ENCODE measurements at places on chromosomes 4 and X. TPM values are rescaled to one million over a fixed set of nuclear protein-coding genes. Genes with fewer than 3 reads are reported as not detected.

The SOWAHD gene
- not detected for total RNA-seq

The CITED1 gene
- 4.7 TPM for total RNA-seq

The ZNF630 gene
- total RNA-seq, result 4.3 TPM

The CAPN6 gene
- total RNA-seq, result 1.4 TPM

The WDR13 gene
- total RNA-seq, result 95.4 TPM

GRCh38 chr4:73743795-73744194 lies 3.4 kb downstream of the CXCL8 start:
- no peak for DNase-seq

DNA sequence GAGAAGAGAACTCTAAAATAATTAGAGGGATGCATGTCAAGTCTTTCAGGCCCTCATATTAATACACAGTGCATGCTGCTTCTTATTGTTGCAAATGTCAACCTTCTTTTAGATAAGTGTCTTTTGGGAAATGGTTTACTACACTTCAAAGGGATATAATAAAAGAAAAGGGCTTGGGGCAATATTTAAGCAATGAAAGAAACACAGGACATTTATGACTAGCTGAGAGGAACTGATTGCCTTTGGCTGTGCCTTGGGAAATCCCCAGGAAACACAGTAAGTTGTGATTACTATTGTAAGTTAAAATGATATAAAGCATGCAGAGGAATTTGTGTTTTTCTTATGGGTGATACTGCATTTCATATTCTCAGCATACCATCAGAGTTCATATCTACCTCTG lies 1036.2 kb upstream of the GRID2 start:
- DNase-seq, result no peak

DNA sequence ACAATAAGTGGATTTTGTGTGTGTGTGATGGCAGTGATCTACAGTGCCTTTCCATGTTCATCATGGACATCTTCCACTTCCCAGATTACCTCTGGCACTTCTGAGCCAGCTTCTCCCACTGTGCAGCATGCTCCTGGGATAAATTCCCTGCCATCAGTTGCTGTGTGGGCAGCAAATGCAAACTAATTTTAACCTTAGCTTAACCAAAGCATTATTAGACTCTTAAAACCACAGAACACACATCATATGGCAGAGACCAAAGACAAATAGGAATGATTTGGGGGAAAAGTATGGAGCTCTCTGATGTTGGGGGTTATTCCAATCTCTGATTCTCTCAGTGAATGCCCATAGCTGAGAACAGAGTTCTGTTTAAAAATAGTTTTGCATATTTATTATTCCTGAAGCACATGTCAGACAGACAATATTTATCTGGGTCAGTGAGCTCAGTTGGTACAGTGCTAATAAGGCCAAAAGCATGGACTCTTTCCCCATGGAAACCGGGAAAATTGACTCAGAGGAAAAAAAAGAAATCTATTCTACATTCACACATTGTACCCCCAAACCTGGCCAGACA lies 567.4 kb downstream of the IQCM start:
- no peak for DNase-seq

- no peak for DNase-seq
Observed at GRCh38 chrX:10750581-10750980, 130.2 kb upstream of the MID1 start.

DNA sequence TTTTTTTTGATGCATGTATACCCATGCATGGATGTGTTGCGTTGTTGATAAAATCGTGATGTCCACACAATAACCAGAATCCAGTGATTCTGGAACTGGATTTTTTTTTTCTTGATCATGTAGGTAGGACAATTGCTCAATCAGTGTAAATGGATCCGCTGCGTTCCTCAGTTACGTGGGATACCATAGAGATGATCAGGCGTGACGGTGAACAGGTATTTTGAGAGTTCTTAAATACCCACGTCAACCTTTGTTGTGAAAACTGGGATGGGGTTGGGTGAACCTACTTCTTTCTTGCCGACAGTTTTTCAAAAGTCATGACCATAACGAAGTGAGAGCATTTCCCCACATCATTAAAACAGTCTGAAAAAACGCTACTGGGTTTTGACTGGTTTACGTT lies 913 bp upstream of the SMIM10L2A start:
- no peak for DNase-seq

DNA sequence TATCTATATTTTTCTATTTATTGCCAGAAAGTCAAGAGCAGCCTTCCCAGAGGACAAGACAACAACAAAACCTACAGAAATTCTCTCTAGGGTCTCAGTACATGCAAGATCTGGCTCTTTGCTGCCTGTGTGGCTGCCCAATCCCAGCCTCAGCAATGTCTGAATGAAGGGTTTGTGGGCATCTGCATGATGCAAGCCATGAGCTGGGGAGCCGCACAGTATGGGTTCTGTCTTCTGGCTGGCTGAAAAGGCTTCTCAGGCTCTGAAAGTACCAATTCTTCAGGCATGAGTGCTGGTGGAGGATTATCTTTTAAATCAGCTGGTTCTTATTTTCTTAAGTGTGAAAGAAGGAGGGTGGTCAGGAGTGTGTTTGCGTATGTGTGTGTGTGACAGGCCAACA lies 104.6 kb downstream of the PDGFRA start:
- no peak for DNase-seq

DNA sequence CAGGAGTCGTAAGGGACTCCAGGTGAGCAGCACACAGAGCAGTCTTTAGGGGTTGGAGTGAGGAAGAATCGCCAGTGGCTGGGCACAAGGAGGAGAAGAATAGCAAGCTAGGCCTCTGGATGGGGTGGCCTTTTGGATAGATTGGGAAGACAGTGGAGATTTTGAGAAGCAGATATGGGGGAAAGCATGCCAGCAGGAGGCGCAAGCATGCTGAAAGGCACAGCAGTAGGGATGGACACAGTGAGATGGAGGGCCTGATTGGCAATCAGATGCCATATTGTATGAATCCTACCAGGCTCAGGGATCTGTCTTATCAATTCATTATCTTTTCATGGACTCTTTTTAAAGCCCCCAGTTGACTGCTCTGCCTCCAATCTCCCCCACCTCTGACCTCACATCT lies 60.4 kb upstream of the MAGEA4 start:
- DNase-seq, result no peak

GRCh38 chr4:30989508-30989907 lies 269.3 kb downstream of the PCDH7 start:
- DNase-seq, result no peak

DNA sequence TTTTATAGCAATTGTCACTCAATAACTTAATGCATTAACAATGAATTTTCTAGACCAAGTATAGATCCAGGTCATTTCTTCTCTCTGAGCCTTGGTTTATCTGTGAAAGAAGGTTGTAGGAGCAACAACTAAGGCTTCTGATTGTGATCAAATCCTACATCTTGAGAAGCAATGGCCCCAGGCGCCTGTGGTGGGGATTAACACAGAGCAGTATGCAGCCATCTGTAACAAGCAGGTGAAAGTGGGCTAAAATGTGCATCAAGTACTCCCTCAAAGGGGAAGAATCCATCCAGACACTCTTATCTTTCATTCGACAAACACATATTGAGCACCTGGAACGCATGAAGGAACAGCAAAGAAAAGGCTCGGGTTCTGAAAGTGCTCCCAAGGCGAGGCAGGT lies 19.1 kb upstream of the SETD7 start:
- DNase-seq, result no peak

GRCh38 chrX:71909956-71910355 lies 689 bp upstream of the NHSL2 start:
- DNase-seq, result no peak

GRCh38 chr4:169253904-169254303 lies 16.9 kb downstream of the SH3RF1 start:
- no peak for DNase-seq

GRCh38 chr4:140266958-140267568 lies 106.4 kb upstream of the SCOC start:
- no peak for DNase-seq

DNA sequence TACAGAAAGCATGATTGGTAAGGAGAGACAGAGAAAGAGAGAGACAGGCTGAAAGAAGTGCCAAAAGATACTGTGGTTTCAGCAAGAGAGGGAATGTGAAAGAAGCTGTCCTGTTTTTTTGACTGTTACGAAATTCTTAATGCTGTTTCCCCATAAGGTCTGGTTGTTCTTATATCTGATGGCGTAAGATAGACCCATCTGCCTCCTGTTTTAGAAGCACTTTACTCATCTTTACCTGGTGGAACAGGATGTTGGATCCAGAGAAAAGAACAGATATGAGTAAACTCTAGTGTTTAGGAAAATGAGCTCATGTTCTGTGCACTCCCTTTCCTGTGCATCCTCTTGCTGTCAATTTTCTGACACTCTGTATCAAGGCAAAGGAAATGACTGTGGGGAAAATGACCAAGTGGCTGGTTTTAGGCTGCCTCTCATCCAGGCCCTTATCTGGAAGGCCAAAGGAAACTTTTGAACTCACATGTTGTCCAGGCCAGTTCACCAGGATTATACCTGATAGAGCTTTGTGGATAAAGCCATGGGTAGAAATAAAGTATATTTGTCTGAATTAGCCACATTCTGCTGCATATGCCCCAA lies 311.7 kb upstream of the HTR2C start:
- DNase-seq, result no peak

- DNase-seq, result no peak
Observed at GRCh38 chr4:17376205-17376604, 135.7 kb downstream of the QDPR start.

- DNase-seq, result no peak
Observed at GRCh38 chr4:10460313-10461047, 3.3 kb upstream of the ZNF518B start.

DNA sequence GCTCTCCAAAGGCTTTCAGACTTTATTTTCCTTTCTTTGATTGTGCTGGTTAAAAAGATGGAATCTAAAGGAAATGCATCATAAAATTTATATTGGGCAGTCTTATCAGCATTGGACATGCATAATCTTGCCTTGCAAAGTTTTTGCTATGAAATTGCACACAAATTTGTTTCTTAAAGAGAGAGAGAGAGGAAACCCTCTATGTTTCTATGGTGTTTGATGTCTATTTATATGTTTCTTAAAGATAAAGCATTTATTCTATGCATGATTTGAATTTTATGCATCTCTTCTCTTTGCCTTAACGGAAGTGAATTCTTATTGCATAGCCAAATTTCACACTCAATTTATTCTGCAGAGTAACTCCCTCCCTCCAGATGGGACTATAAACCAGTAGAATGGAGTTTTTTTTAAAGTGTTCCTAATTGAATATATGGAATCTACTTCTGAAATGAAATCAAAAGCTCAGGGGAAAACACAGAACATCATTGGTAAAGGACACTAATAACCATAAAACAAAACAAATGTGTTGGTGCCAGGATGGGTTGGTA lies 83.5 kb upstream of the PPARGC1A start:
- DNase-seq, result no peak

DNA sequence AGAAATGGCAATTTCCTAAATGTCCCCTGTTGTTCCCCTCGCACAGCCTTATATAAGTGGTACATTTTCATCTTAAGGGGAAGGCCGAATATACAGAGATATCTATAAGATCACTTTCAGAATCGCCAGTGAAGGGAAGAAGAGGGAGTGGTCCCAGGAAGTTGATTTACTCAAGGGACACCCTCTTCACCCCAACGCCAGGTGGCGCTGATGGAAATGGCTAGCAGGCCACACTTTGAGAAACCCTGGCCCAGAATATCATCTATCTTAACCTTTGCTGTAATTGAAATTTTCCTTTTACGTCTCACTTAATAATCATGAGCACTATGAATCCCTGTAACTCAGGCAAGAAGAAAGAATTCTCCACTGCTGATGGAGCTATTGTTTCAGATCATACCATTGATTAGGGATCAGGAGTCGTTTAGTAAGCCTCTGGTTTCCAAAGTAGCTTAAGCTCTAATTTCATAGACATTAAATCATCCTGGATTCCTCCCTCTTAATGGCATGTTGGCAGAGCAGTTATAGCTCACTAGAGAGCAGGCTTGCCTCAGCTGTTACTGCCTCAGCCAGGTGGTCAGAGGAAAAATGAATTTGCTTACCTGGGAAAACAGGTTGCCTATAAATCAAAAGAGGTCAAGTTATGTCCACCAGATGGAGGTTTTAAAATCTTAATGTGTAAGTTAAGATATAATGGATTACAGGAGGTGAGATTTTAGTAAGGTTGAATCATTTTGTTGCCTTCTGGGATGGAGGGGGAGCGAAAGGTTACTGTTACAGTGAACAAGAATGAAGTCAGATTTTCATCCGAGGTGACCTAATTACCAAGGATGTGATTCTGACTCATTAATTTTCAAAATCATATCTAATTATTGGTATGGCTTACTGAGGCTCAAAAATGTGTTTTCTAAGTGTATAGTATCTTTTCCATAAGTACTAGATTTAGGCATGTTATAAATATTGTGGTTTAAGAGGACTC lies 941.2 kb upstream of the TENM3 start:
- no peak for DNase-seq

Data from omental fat pad (tissue), 4 donors.